ENCODE measurements at places on chromosomes 7 and 10.

- DNase-seq, result no peak
Observed at GRCh38 chr10:88680958-88681357, 16.7 kb downstream of the LIPF start.

DNA sequence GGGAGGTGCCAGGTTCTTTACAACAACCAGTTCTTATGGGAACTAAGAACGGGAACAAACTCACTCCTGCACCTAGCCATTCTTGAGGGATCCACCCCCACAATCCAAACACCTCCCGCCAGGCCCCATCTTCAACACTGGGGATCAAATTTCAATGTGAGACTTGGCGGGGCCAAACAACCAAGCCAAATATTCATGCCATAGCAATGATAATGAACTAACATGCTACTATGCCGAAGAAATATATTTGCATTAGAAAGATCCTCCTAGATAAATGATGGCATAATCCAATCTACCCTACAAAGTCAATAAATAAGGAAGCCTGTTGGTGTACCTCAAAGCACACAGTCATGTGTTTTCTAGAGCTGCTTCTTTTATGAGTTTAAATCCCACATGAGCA, 57.6 kb downstream of the CCDC71L start:
- no peak for DNase-seq

GRCh38 chr7:119413314-119413805, 859.6 kb upstream of the KCND2 start:
- DNase-seq, result no peak

DNA sequence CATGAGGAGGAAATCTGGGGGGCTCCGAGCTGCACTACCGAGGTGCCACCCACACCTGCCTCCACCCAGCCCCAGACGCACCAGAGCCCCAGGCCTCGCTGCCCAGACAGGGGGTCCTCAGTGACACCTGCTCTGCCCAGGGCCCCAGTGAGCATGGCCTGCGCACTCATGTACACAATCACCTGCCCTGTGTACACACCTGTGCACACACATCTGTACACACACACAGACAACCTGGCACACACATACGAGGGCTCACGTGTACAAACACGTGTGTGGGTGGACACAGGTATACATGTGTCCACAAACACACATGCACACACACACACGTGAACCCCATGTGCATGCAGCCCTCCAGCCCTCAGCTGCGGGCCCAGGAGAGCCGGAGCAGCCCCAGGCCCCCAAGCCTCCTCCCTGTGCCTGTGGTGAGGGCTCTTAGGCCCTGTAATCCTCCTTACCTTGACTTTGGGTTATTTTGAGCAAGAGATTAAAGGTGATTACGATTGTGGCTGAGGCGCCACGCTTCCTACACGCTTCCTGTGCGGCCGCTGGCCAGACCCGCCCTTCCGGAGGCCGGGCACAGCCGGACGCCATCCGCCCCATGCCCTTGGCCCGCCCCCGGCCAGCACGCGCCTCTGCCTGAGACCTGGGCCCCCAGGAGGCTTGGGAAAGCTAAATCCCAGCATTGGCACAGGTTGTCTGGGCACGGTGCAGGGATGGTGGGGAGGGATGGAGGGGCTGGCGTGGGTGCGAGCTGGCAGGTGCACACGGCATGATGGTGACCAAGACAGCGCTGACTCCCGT, 71.9 kb downstream of the ELFN1 start:
- DNase-seq, result no peak

All from naive thymus-derived CD4-positive, alpha-beta T cell (primary cell).